ENCODE measurements at places on chromosomes 12 and 14. TPM values are rescaled to one million over a fixed set of nuclear protein-coding genes. Genes with fewer than 3 reads are reported as not detected.

OASL gene
- total RNA-seq = 34.7 TPM

GRCh38 chr12:132500142-132500855, 10.3 kb downstream of the FBRSL1 start:
- no peak overlapping the region for H3K4me3 ChIP-seq
- H3K27ac ChIP-seq = peak overlapping the region; percentile 7
- no peaks in the 10 kb centered on the region for H3K27me3 ChIP-seq
- no peak for DNase-seq
- peaks cover 4% of the 10 kb centered on the region for H3K36me3 ChIP-seq

- no peaks in the 10 kb centered on the region for H3K27me3 ChIP-seq
- no peaks in the 10 kb centered on the region for H3K36me3 ChIP-seq
- H3K4me3 ChIP-seq = no peak overlapping the region
- DNase-seq = no peak
These were observed 63.6 kb upstream of the ELK3 start for GRCh38 chr12:96130396-96131059.

DNA sequence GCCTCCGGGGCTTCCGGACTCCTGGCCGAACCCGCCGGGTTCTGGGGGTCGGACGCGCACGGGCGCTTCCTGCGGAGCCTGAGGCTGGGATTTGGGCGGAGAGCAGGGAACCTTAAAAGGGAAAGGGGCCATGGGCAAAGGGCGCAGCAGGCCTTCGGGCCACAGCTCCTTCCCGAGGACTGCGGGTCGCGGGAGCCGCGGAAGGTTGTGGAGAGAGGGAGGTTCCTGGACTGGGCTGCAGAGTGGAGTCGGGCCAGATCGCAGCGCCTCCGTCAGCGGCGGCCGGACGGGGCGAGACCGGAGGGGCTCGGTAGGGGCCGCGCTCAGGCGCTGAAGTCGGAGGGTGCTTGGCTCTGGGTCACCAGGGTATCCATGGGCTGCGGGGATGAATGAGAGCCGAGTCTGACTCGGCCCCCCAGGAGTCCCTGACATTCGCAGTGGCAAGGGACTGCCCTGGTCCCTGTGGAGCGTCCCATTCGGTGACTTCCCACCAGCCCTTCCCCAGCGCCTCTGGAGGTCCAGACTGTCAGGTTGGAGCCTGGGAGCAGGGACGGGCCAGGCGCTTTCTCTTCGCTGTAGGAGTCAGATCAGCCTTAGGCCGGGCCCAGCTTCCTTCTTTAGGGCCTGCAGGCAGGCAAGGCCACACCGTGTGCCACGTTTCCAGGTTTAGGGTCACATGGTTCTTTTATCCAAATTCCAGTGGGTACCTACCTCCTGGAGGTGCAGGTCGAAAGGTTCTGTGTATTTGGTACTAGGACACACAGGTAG, 938 bp upstream of the SLC25A29 start:
- H3K27me3 ChIP-seq = peaks cover 6% of the 10 kb centered on the region
- peak overlapping the region; percentile 57 for H3K4me3 ChIP-seq
- peaks cover 29% of the 10 kb centered on the region for H3K4me1 ChIP-seq
- DNase-seq = no peak

GUCY2C gene
- total RNA-seq = not detected

GPR84 gene
- total RNA-seq = 0.53 TPM

- H3K4me1 ChIP-seq = no peaks in the 10 kb centered on the region
- H3K36me3 ChIP-seq = no peaks in the 10 kb centered on the region
- no peak for DNase-seq
- H3K4me3 ChIP-seq = no peak overlapping the region
- no peaks in the 10 kb centered on the region for H3K27me3 ChIP-seq
These were observed 35.5 kb downstream of the SLC5A8 start for GRCh38 chr12:101174541-101174940.

DNA sequence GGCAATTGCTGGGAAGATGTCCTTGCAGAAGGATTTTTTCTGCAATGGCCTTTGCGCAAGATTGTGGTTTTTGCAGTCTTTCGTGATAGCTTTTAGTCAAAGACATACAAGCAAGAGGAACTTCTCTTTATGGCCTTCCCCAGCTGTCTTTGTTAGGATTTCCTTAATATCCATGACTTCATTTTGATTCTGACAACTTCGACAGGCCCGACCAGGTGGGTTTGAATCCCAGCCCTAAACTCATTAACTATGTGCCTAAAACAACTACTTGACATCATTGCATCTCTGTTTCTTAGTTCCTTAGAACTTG, 13.3 kb upstream of the VRK1 start:
- no peaks in the 10 kb centered on the region for H3K27me3 ChIP-seq
- H3K27ac ChIP-seq = no peak overlapping the region
- no peak for DNase-seq
- no peaks in the 10 kb centered on the region for H3K4me1 ChIP-seq

DNA sequence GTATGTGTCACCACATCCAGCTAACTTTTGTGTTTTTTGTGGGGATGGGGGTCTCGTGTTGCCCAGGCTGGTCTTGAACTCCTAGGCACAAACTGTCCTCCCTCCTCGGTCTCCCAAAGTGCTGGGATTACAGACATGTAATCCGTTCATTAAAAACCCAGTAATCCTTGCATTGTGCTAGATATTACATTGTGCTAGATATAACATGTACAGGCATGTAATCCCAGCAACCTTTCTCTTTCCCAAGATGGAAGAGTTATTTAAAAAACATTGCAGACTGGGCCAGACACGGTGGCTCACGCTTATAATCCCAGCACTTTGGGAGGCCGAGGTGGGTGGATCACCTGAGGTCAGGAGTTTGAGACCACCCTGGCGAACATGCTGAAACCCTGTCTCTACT, 19.7 kb downstream of the ELK3 start:
- H3K36me3 ChIP-seq = peaks cover 11% of the 10 kb centered on the region
- no peak overlapping the region for H3K4me3 ChIP-seq
- H3K27me3 ChIP-seq = no peaks in the 10 kb centered on the region
- H3K27ac ChIP-seq = no peak overlapping the region
- no peak for DNase-seq
- H3K4me1 ChIP-seq = peaks cover 62% of the 10 kb centered on the region

SCFD1 gene
- 59.0 TPM for total RNA-seq

GRCh38 chr12:98578821-98579220, 14.7 kb upstream of the SLC25A3 start:
- H3K4me3 ChIP-seq = no peak overlapping the region
- H3K4me1 ChIP-seq = no peaks in the 10 kb centered on the region
- H3K27me3 ChIP-seq = no peaks in the 10 kb centered on the region
- no peak for DNase-seq
- no peak overlapping the region for H3K27ac ChIP-seq

DNA sequence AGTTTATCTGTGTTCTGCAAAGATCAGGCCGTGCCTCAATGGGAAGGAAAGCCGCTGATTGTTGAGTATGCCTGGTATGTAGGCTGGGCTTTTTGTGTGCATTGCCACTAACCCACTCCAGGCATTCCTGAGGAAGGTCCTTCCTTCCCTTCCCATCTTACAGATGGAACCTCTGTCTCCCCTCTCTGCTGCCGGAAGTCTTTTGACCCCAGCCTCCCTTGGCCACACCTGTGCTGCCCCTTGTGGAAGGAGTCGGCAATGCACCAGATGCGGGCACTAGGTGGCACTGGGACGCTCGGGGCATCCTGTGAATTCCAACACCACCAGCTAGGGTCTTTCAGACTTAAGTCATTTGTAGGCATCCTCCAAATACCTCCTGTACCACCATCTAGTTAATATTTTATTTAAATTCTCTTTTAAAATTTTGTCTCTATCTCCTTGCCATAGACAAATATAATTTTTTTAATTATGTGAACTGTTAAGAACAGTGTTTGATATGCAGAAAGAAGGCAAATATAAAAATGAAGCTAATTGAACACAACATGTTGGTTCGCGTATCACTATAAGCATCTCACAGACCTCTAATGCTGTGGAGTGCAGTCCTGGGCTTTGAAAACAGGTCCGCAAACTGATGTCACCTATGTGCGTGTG, 99.6 kb downstream of the RIN3 start:
- H3K36me3 ChIP-seq = no peaks in the 10 kb centered on the region
- no peaks in the 10 kb centered on the region for H3K27me3 ChIP-seq
- no peak overlapping the region for H3K27ac ChIP-seq
- no peak overlapping the region for H3K4me3 ChIP-seq

GRCh38 chr12:121762269-121762668, 31.2 kb downstream of the RHOF start:
- H3K27me3 ChIP-seq = no peaks in the 10 kb centered on the region
- H3K27ac ChIP-seq = no peak overlapping the region
- no peaks in the 10 kb centered on the region for H3K4me1 ChIP-seq
- H3K36me3 ChIP-seq = no peaks in the 10 kb centered on the region

PPHLN1 gene
- 105 TPM for total RNA-seq

HOTAIR gene
- not detected for total RNA-seq

HHIPL1 gene
- total RNA-seq = not detected

OVCH1 gene
- total RNA-seq = not detected

ATP2A2 gene
- 117 TPM for total RNA-seq

- no peak for DNase-seq
- H3K27me3 ChIP-seq = no peaks in the 10 kb centered on the region
- H3K27ac ChIP-seq = no peak overlapping the region
- H3K4me1 ChIP-seq = peaks cover 8% of the 10 kb centered on the region
- H3K36me3 ChIP-seq = no peaks in the 10 kb centered on the region
These were observed 21.1 kb upstream of the SCARB1 start for GRCh38 chr12:124884587-124885438.

GRCh38 chr12:105026411-105026810, 40.3 kb downstream of the NOPCHAP1 start:
- H3K4me3 ChIP-seq = no peak overlapping the region
- DNase-seq = no peak
- H3K36me3 ChIP-seq = no peaks in the 10 kb centered on the region
- H3K4me1 ChIP-seq = no peaks in the 10 kb centered on the region
- H3K27ac ChIP-seq = no peak overlapping the region
